ENCODE measurements at places on chromosomes 7 and 10.

GRCh38 chr10:53108317-53108934 is 335.8 kb upstream of the MBL2 start:
- DNase-seq: no peak

- no peak for DNase-seq
These were observed 225.5 kb upstream of the TCF7L2 start for GRCh38 chr10:112724404-112724991.

DNA sequence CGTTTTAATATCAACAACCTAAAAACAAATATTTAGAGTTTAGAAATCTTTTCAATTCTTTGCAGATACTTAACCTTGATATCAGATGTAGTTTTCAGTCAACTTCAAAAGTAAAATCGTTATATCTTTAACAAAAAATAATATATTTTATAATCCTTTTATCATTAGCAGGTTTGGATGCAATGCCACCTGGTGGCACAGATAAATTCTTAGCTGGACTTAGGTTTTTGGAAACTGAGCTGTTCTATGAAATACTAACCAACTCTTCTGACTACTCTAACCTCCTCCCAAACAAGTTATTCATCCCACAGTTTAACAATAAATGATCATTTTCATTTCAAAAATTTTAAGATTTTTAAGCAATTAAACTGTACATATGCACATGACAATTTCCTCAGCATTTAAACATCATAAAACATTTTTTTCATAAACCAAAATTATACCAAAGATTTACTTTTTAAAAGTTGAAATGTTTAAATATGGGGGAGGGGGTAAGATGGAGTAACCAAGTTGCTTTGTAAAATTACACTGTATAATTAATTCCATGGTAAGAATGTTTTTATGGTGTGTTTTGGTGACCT is 56.9 kb downstream of the HIBADH start:
- peak; percentile 21 for DNase-seq

GRCh38 chr10:33365871-33366411 is 31.5 kb upstream of the NRP1 start:
- DNase-seq: peak; percentile 52

- DNase-seq: no peak
These were observed 43.4 kb downstream of the ZNF503 start for GRCh38 chr10:75358132-75358531.

- DNase-seq: no peak
These were observed 16.8 kb upstream of the GPR15LG start for GRCh38 chr10:84156768-84157167.

DNA sequence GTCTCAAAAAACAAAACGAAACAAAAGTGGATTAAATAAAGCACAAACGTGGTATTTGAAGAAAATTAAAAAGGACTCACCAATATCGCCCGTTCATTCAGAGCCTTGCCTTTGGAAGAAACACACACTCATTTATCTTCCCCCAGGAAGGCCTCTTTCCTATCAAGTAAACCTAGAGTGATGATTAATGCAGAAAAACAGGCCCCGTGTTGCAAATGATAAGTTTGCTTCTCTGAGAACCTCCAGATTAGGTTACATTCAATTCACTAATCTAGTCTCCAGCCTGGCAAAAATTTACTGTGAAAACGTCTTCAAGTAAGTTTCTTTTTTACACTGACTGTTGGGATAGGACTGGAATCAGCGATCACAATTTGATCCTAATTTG is 78.0 kb upstream of the C1GALT1 start:
- DNase-seq: no peak

DNA sequence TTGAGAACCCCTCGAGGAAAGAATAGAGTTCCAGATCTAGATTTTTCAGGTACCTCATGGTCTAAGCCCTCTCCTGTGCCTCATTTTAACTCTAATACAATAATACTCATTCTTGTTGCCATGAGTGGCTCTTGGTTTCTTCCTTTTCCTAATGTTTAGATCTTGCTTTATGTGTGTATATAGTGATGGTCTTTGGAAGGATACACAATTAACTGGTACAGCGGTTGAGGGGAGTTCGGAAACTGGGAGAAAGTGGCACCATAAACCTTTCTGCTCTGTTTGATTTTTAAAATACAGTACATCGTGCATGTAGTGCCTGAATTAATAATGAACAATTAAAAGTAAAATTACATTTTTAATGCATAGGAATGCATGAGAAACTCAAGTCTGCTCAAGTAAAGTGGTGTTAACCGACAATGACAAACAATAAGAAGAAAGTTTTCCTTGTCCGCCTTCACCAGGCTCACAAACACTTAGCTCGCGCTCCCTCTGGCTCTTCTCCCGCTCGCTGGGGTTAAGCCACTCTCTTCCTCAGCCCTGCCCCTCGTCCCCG is 386 bp upstream of the EIF4EBP2 start:
- DNase-seq: no peak

- no peak for DNase-seq
These were observed 146.0 kb upstream of the STEAP4 start for GRCh38 chr7:88452646-88453045.

DNA sequence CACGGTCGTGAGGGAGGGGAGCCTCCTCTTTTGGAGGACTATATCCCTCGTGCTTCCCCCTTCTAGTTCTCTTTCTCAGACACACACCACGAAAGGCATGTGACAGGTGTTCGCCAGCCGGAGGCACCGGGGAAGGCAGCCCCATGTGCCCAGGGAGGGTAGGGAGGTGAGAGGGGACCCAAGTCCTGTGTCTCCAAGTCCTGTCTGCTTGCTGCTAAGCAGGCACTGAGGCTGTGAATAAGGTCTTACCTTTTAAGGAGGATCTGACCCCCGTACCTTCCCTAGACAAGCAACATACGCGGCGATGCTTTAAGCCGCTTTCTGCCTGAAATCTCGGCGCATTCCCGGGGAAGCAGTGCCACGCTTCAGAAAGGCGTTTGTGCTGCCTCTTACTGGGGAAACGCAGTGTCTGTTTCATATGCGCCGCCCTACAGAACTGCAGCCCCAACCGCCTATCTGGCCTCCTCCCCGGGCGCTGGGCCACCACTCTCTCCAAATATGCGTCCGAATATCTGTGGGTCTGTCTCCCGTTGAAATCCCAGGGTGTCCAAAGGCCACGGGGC is 770 bp downstream of the PLXNA4 start:
- DNase-seq: no peak

- DNase-seq: no peak
These were observed 141.5 kb upstream of the EEPD1 start for GRCh38 chr7:36011588-36011965.

DNA sequence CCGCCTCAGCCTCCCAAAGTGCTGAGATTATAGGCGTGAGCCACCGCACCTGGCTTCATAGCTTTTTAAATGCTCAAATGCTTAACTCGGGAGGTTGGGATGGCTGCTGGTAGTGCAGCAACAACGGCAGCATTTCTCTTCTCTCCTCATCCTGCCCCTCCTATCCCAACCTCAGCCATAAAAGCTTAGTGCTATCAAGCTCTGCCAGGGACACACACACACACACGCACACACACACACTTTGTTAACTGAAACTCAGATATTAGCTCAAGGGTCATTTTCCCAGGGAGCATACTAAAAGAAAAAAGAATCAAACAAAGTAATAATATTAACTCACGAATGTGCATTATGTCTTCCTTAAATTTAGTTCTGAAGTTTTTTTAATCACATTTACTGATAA is 63.0 kb upstream of the HPS1 start:
- DNase-seq: no peak

DNA sequence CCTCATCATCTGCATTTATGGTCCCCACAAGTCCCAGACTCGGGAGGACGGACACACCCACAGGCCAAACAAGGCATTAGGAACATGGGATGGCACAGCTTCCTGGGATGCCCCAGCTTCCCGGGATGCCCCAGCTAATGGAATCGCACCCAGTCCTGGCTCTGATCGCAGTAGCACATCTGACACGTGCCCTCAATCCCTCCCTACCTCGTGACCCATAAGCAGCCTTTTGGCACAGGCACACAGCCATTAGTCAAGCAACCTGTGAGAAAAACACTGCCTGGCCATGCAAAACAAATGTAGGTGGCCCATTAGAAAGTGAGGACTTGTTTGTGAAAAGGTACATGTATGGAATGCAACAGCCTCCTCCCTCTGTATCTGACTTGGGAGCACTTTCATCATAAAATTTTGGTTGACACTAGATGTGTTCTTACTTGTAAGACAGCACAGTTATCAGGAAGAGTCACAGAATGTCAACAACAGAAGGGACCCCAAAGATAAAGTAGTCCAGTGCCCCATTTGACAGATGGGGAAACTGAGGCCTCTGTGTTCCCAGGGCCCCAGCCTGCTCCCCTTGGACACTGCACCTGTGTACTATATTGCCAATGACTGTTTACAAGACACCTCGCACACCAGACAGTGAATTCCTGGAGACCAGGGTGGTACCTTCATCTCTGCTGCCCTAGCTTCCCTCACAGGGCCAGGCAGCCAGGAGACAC is 34.4 kb downstream of the DLG5 start:
- no peak for DNase-seq

- DNase-seq: no peak
These were observed 65.3 kb downstream of the KMT2E start for GRCh38 chr7:105079348-105079747.

DNA sequence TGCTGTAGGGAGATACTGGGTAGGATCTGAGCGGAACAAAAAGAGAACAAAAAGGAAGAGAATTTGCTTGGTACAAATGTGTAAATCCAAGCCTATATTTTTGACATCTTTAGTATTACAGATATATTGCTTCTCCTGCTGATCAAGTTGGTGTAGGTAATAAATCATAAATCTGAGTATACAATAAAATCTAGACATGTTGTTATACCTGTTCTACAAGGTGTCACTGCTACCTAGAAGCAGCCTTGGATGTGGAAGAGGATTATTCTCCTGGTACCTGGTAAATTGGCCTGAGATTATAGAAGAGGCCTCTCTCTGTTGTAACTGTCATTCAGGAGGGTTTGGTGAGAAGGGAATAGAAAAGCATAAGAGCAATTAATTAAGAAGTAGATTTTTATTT is 89.9 kb upstream of the LSM8 start:
- DNase-seq: no peak

GRCh38 chr10:87626422-87626892 is 33.2 kb upstream of the PAPSS2 start:
- DNase-seq: no peak

DNA sequence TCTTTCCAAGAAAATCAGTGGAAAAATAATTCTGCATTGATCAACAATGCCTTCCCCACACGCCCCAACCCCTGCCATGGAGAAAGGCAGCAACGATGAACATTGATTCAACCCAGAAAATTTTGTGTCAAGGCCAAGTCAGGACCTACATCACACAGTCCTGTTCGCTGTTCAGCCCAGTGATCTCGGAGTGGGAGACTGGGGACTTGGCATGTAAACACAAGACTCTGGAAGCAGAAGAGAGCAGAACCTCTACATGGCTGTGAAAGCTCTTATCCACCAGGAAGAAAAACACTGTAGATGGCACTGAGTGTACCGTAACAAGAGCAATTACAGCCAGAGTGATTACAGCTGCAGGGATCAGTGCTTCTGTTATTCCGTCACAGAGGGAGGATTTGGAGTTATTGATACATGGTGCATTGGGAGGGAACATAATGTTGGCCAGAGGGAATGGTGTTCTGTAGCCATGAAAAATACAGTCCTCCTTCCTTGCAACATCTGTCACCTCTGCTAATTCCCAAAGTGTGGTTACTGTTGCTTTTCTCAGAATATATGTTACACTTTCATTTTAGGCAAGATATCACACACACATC is 136.6 kb downstream of the IQUB start:
- no peak for DNase-seq

Measured in HTR-8/SVneo (cell line).